ENCODE measurements at places on chromosomes 4 and X.

GRCh38 chr4:5387457-5387856, 320.9 kb downstream of the EVC2 start:
- no peak overlapping the region for H3K27ac ChIP-seq
- no peak for DNase-seq
- no peaks in the 10 kb centered on the region for H3K27me3 ChIP-seq
- H3K4me1 ChIP-seq, result no peaks in the 10 kb centered on the region
- no peaks in the 10 kb centered on the region for H3K36me3 ChIP-seq
- H3K4me3 ChIP-seq, result no peak overlapping the region

DNA sequence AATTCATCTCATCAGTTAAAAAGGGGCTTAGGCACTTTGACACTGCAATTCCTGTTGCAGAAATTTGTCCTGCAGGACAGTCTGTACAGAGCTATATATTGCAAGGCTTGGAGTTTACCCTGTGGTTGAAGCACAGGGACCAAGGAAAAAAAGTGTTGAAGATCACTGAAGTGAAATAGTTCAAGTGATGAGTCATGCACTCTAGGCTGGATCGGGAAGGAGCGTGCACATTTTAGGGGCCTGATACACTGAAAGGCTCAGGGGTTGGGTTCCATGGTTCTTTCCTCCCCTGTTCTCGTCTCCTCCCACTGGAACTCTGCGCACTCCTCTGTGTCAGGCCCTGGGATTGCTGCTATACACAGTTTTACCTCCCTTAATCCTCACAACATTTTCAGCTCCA, 104.9 kb upstream of the ARMCX2 start:
- no peaks in the 10 kb centered on the region for H3K4me1 ChIP-seq
- no peak overlapping the region for H3K4me3 ChIP-seq
- H3K27ac ChIP-seq, result no peak overlapping the region

DNA sequence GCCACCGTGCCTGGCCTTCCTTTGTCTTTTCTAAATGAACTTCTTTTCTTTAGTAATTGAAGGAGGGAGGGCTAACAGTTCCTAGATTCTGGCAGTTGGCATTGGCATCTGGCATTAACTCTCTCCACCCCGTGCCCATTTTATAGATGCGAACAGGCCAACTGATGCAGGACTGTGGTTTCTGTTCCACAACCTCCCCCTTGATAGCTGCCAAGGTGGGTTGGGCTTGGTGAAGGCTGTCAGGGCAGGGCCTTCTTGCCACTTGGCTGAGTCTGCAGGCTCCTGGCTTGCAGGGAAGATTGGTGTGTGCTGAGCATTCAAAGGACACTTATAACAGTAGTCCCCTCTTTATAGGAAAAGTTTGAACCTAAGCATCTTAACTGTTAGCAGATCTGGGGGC, 4.3 kb downstream of the SOWAHD start:
- H3K27ac ChIP-seq, result no peak overlapping the region
- DNase-seq, result no peak
- H3K4me1 ChIP-seq, result no peaks in the 10 kb centered on the region
- H3K36me3 ChIP-seq, result no peaks in the 10 kb centered on the region
- no peak overlapping the region for H3K4me3 ChIP-seq

DNA sequence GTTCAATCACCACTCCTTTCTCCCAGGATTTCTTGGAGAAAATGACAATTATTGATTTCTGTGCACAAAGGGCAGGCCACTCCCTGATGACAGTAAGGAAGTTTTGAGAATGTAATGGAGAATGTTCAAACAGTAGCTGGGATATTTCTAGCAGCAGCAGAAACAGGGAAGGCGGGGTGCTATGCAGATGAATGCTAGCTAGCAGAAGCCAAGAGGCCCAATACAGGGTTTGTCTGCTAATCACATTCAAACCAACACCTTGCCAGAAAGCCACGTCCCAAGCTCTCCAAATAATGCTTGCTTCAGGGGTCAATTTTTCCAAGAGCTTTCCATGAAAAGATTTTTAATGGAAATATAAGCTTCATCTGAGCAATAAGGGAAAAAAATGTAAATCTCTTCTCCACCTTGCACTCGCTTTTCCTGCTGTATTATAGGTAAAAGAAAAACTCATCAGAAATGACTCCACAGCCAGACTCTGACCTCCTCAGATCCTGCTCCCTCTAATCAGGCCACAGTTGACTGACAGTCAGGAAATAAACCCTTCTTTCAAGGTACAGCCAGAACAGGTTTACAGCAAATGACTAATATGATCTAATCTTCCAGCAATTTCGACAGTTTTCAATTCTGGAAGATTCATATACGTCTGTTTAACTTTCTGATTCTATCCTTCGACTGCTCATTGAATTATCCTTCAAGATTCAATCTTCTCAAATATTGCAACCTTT, 84.7 kb upstream of the PCDH19 start:
- peaks cover 42% of the 10 kb centered on the region for H3K27me3 ChIP-seq

DNA sequence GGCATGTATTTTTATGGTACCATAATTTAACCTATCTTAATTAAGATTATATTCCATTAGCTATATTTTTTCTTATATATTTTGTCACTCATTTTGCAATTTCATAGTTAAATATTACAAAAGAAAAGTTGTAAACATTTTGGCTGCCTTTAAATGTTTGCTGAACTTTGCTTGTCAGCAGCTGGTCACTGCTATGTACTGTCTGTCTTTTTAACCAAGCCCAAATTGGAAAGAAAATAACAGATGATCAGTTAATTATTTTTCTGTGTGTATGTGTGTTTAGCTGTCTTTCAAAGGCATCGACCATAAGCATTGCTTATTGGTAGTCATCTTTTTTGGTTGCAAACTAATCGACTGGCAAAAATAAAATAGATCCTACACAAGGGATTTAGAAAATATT, 54.4 kb upstream of the SMAD1 start:
- no peaks in the 10 kb centered on the region for H3K4me1 ChIP-seq
- no peak overlapping the region for H3K27ac ChIP-seq
- H3K4me3 ChIP-seq, result no peak overlapping the region
- no peaks in the 10 kb centered on the region for H3K36me3 ChIP-seq
- H3K27me3 ChIP-seq, result no peaks in the 10 kb centered on the region

- H3K36me3 ChIP-seq, result no peaks in the 10 kb centered on the region
- H3K27me3 ChIP-seq, result no peaks in the 10 kb centered on the region
- DNase-seq, result no peak
- H3K4me1 ChIP-seq, result no peaks in the 10 kb centered on the region
- H3K4me3 ChIP-seq, result no peak overlapping the region
Observed at GRCh38 chr4:69773484-69773883, 13.1 kb upstream of the SULT1B1 start.

DNA sequence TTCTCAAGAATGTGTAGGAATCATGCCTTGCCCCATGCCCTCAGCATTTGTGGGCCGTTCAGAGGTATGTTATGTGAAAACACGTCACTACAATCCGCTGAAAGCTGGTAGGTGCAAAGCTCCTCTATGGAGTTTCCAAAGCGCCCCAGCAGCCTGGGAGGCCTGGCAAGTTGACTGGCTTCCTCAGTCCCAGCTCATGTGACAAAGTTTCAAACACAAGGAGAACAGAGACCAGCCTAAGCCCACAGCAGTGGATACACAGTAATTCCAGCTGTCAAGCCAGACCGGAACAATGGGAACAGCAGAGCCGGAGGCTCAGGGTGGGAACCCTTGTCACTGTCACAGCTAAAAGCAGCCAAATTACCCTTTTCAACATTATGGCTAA, 33.5 kb downstream of the NAT8L start:
- no peak overlapping the region for H3K4me3 ChIP-seq
- no peaks in the 10 kb centered on the region for H3K36me3 ChIP-seq
- H3K4me1 ChIP-seq, result no peaks in the 10 kb centered on the region

DNA sequence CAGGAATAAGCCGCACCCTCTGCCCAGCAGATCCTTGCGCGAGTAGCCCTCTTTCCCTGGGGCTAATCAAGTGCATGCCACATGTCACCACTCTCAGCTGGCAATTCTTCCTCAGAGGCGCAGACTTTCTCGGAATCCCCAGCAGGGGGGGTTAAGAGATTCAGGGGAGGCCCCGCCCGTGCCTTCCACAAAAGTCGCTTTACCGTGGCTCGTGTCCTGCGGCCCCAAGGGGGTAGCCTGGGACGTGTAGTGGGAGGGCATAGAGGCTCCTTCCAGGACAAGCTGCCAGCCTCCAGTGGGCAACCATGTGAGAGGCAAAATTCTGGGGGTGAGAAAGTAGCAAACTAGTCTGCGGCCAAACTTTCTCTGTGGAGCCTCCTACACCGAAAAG, 652 bp downstream of the SRPX start:
- peak; percentile 27 for DNase-seq
- H3K4me1 ChIP-seq, result peaks cover 4% of the 10 kb centered on the region
- peak overlapping the region; percentile 64 for H3K4me3 ChIP-seq
- no peaks in the 10 kb centered on the region for H3K36me3 ChIP-seq
- H3K27ac ChIP-seq, result peak overlapping the region; percentile 56

GRCh38 chr4:80268936-80269335, 2.5 kb downstream of the FGF5 start:
- no peaks in the 10 kb centered on the region for H3K36me3 ChIP-seq
- H3K27me3 ChIP-seq, result peaks cover 6% of the 10 kb centered on the region
- no peaks in the 10 kb centered on the region for H3K4me1 ChIP-seq
- DNase-seq, result no peak

DNA sequence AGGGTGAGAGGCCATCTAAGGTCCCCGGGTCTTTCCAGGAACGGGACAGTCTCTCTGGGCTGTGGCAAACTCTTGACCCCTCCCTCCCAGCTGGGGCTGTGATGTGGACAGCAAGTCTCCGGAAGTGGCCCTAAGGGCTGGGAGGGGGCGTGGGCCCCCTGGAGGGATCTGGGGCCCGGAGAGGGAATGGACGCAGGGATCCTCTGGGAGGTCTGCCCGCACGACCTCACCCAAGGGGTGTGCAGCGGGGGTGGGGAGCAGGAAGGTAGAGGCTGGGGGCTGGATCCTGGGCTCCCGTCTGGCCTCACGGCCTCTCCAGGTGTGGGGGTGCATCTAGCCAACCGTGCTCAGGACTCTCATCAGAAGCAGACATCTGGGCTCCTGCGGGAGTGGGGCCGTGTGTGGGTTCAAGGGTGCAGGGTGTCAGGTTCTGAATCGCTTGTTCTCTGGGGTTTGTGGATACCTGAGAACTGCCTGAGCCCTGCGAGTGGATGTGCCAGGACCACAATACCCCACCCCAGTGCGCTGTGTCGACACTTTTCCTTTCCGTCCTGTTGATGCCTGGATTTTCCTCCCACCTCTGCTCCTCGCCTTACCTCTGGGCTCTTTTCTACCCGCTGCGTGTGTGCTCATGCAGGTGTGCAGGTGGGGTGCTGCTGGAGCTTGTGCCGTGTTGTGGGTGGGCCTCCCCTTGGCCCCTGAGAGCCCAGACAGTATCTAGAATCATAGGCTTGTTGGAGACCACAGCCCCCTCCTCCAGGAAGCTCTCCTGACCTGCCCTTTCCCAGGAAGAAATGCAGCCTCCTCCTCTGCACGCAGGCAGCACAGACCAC, 915 bp downstream of the CPZ start:
- H3K4me1 ChIP-seq, result peaks cover 12% of the 10 kb centered on the region
- no peak overlapping the region for H3K27ac ChIP-seq
- no peaks in the 10 kb centered on the region for H3K36me3 ChIP-seq
- DNase-seq, result no peak

GRCh38 chr4:177320721-177321120, 11.0 kb downstream of the NEIL3 start:
- H3K27ac ChIP-seq, result no peak overlapping the region
- DNase-seq, result no peak
- H3K4me1 ChIP-seq, result no peaks in the 10 kb centered on the region
- H3K4me3 ChIP-seq, result no peak overlapping the region

GRCh38 chr4:145830699-145831098, 107.9 kb downstream of the ZNF827 start:
- no peaks in the 10 kb centered on the region for H3K27me3 ChIP-seq
- no peaks in the 10 kb centered on the region for H3K36me3 ChIP-seq
- H3K4me3 ChIP-seq, result no peak overlapping the region
- no peak overlapping the region for H3K27ac ChIP-seq
- H3K4me1 ChIP-seq, result peaks cover 16% of the 10 kb centered on the region

- no peaks in the 10 kb centered on the region for H3K27me3 ChIP-seq
- DNase-seq, result no peak
- H3K4me1 ChIP-seq, result no peaks in the 10 kb centered on the region
Observed at GRCh38 chr4:127007305-127007704, 625.5 kb upstream of the INTU start.

DNA sequence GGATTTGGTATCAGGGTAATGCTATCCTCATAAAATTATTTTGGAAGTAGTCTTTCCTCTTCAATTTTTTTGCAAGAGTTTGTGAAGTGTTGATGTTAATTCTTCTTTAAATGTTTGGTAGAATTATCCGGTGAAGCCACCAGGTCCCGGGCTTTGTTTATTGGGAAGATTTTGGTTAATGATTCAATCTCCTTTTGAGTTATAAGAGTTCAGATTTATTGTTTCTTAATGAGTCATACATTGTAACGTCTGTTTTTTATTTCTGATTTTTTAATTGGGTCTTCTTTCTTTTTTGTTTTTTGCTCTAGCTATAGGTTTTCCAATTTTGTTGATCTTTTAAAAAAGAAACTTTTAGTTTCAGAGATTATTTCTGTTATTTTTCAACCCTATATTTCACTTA, 412.3 kb downstream of the PDGFC start:
- H3K27me3 ChIP-seq, result no peaks in the 10 kb centered on the region
- no peak for DNase-seq
- no peak overlapping the region for H3K27ac ChIP-seq

GRCh38 chrX:48677516-48677915, 6.1 kb upstream of the WAS start:
- H3K36me3 ChIP-seq, result no peaks in the 10 kb centered on the region
- DNase-seq, result no peak
- no peaks in the 10 kb centered on the region for H3K4me1 ChIP-seq
- H3K27ac ChIP-seq, result no peak overlapping the region
- no peaks in the 10 kb centered on the region for H3K27me3 ChIP-seq

DNA sequence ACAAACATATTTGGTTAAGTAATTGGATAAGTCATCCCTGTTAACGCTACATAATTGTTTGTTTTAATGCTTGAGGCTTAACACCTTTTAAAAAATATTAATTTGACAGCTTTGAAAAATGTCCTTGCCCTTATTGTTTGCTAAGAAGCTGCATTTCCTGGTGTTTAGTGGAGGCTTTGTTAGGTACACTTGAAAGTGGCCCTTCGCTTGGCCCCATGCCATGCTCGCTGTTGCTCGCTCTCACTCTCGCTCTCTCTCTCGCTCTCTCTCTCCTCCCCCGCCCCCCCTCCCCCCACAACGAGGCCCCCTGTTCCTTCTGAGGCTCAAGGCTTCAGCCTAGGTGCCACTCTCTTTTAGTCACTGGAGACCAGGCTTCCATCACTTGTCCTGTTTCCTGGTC, 139.6 kb downstream of the DCLK2 start:
- no peak overlapping the region for H3K4me3 ChIP-seq
- H3K4me1 ChIP-seq, result peaks cover 15% of the 10 kb centered on the region

GRCh38 chr4:78928835-78929234, 10.4 kb downstream of the PAQR3 start:
- no peak overlapping the region for H3K4me3 ChIP-seq
- peaks cover 70% of the 10 kb centered on the region for H3K36me3 ChIP-seq
- H3K27me3 ChIP-seq, result no peaks in the 10 kb centered on the region
- DNase-seq, result no peak
- H3K27ac ChIP-seq, result no peak overlapping the region
- no peaks in the 10 kb centered on the region for H3K4me1 ChIP-seq

Data from heart right ventricle (tissue), 16 donors.